Neural crest cell (in vitro differentiated cells): ENCODE measurements at places on chromosomes 3 and 15.

DNA sequence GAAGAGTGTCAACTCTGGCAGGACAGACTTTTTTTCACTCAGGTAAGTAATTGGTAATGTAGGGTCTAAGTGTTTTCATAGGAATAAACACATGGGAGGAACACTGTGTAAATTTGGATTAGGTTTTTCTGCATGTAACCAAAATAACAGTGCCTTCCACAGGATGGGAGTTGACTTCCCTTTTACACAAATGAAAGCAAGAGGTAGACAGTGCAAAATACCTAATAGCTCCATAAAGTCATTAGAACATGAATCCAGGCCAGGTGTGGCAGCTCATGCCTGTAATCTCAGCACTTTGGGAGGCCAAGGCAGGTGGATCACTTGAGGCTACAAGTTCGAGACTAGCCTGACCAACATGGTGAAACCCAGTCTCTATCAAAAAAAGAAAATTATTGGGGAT is 25.5 kb upstream of the MYO1E start:
- DNase-seq = no peak

DNA sequence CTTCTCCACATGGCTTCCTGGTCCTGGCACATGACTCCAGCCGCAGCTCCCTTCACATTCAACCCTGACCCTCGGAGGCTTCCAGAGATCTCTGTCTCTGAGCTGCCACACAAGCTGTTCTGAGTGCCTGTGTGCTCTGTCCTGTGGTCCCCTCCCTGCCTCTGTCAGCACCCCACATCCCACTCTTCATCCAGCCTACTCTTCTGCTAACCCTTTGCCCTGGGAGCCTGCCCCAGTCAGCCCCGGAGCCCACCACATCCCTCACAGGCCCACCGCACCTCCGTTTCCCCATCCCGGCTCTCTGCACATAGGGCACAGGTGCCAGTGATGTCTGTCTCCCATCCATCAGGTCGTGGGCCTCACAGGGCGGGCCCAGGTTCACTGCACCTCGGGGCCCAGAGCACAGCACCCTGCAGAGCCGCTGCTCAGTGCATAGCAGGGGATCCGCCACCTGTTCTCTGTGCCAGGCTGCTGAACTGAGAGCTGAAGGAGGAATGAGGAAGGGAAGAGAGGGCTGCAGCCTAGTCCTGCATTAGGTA is 133.6 kb downstream of the UACA start:
- no peak for DNase-seq

GRCh38 chr15:71595846-71596553 is 214.4 kb upstream of the NR2E3 start:
- DNase-seq = no peak

GRCh38 chr3:165404357-165405027 is 208.3 kb upstream of the SLITRK3 start:
- no peak for DNase-seq

- no peak for DNase-seq
Measured at GRCh38 chr15:70538278-70538677, 225.1 kb downstream of the UACA start.

DNA sequence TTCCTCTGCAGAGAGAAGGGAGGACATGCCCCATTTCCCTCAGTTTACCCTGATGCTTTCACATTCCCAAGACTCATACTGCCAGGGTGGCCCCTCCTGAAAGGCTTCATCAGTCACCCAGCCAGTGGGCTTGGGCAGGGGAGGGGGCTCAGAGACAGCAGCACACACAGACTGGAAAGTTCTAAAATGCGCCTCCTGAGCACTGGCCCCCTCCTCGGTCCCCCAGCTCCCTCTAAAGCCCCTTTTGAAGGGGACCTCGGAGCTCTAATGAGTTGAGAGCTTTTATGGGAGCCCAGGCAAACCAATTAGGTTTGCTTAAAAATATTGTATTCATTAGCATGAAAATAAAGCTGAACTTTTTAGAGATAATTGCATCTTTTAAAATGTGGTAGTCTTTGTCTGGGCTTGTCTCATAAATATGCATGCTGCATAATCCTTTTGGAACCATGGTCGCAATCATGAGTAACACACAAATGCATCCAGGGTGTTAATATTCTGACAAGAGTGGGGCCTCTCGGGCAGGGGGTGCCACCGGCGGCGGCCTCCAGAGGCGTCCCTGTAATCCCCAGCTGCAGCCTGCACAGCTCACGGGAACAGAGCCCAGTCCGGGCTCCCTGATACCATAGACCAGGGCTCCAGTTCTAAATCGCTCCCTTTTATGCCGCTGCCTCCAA is 78.5 kb downstream of the RPLP1 start:
- no peak for DNase-seq

DNA sequence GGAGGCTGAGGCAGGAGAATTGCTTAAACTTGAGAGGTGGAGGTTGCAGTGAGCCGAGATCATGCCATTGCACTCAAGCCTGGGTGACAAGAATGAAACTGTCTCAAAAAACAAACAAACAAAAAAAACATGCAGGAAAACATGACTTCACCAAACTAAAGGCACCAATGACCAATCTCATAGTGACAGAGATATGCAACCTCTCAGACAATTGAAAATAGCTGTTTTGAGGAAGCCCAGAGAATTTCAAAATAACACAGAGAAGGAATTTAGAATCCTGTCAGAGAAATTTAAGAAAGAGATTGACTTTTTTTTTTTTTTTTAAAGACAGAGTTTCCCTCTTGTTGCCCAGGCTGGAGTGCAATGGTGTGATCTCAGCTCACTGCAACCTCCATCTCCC is 26.1 kb downstream of the NCBP2 start:
- no peak for DNase-seq

DNA sequence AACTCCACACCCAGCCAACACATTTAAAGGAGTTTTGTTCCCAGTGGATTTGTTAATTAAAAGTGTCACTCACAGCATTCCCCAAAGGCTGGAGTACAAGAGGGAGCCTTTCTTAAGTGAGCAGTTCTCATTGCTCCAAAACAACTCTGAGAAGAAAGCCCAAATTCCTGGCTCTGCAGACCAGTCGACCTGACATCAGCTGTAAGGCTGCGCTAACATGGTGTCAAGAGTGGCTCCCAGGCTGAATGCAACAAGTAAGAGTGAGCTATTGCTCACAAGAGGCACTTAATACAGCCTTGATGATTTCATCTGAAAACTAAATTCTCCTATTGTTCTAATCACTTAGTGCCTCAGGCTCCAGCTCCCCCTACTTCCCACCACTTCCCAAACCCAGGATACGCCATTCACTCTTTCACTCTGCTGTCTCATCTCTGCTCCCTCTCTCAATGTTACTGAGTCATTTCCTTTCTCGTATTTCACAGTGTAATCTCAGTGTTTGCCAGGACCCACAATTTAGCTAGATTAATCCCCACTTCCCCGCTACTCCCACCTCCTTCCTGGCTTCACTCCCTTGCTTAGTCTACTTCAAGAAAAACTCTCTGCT is 81.8 kb downstream of the WWTR1 start:
- DNase-seq = no peak

GRCh38 chr3:54337846-54338245 is 215.5 kb downstream of the CACNA2D3 start:
- no peak for DNase-seq

DNA sequence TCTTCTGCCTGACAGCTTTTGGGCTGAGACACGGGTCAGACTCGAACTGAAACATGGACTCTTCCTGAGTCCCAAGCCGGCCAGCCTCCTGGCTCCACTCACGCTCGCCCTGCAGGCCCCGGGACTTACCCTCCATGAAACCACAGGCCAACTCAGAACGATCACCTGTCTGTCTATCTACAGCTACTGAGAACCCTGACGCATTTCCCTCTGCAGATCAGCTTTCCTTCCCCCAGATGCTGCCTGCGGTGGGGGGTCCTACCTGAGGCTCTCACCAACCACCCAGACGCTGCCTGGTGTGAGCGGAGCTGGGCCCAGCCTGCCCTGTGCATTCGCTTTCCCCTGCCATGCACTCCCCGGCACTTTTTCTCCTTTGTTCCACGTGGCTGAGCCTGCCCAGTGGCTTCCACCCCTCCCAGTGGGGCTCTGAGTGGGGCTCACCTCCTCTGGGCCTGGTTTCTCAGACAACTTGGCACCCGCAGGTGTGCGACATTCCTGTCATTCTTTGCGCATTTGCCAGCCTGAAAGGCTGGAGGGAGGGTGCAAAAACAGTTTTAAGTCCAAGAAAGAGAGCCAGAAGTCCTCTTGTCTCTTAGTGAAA is 60.2 kb downstream of the PLXNA1 start:
- DNase-seq = no peak

DNA sequence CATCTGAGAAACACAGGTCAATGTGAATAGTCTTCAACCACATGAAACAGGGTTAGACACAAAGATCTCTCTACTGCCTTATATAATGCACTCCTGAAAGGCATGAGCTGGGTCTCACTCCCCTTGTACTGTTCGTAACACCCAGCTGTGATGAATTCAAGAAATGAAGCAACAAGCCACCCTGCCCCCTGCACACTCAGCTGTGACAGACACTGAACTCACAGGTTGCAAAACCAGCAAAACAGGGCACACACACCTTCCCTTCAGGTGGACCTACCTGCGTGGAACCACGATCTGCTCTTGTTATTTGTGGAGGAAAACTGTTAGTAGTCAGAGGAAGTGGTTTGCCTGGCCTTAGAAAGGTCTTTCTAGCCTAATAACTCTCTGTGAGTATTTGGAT is 64.5 kb downstream of the CERS3 start:
- no peak for DNase-seq

- DNase-seq = no peak
Measured at GRCh38 chr3:36244728-36245127, 135.6 kb upstream of the STAC start.

DNA sequence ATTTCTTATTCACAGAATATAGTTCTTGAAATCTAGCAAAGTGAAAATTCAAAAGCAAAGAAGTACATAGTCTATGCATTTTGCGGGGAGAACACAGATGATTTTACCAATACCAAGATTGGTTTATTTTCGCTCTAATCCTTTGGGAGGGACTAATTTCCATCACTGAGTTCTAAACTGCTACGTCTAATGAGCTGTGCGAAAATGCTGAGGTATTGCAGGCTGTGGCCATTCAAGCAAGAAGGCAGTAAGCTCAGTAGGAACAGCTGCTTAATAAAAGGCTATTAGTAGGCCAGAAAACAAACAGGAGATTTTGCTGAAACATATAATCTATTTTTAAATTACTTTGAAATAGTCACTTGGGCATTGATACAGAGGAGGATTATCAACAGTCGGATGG is 379.0 kb downstream of the CNTN4 start:
- DNase-seq = no peak

DNA sequence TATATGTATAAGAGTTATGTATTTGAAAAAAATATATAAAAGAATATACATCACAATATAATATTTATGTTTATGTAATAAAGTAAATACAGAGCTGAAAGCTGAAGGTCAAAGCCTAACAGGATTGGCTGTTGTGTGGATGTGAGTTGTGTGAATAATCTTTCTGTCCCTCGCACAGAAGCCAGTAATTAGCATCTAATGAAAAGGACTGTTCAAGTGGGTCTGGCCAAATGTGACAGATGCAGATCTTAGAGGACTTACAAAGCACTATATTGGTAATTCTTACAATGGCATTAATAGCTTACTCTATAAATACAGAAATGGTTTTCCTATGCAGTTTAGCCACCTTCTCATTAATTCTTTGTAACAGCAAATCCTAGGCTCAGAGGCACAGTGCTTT is 2.4 kb downstream of the MKRN3 start:
- no peak for DNase-seq

DNA sequence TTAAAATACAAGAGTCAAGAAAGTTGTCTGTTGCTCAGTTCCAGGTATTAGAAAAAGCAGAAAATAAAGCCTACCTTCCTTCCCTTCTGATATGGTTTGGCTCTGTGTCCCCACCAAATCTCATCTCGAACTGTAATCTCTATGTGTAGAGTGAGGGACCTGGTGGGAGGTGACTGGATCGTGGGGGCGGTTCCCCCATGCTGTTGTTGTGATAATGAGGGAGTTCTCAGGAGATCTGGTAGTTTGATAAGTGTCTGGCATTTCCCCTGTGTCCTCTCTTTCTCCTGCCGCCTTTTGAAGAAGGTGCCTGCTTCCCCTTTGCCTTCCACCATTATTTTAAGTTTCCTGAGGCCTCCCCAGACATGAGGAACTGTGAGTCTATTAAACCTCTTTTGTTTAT is 288.8 kb upstream of the LMCD1 start:
- DNase-seq = no peak

DNA sequence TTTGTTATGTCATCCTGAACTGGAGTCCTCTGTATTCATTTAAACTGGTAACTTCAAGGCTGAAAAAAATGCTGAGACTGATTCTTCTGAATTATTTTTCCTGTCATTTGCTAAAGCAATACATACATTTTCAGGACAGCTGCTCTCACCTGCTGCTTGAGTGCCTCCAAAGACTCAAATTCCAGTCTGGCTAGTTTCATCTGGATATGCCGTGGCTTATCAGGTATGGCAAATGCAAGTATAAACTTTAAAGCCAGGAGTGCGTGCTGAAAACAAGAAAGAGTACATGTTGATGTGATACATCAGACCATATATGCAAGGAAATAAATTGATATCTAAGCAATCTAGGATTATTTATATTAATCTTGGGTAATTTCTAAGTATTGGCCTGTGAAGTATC is 146.1 kb downstream of the SNRK start:
- no peak for DNase-seq

- no peak for DNase-seq
Measured at GRCh38 chr3:16692486-16693344, 87.5 kb upstream of the DAZL start.

- DNase-seq = no peak
Measured at GRCh38 chr15:68328443-68328842, 50.9 kb downstream of the FEM1B start.

DNA sequence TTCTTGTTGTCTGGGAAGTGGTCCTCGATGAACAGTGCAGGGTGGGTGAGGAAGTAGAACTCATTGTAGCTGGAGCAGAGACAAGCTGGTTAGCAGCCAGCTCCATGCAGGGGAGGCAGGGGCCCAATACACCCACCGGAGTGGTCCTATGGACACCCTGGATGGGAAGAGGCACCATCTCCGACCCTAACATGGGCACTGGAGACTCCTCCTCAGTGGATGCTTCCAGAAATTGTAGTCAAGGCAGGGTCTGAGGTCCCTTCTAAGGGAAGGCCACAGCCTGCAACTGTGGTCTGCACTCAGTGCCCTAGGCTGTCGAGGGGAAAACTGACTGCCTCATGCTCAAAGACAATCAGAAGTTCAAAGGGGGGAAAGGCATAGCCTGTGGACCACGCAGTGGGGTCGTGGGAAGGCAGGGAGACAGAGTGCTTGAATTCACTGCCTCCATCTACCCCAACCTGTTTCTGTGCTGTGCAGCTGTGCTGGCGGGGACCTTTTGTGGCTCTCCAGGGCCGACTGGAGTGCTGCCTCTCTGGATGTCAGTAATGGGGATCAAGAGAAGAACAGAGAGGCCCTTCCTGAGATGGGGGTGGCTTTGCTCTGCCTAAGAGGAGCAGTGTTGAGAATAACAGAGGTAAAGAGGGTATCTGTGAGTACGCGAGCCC is 41.9 kb downstream of the KY start:
- no peak for DNase-seq
